ENCODE measurements at places on chromosomes 5 and 9.

DNA sequence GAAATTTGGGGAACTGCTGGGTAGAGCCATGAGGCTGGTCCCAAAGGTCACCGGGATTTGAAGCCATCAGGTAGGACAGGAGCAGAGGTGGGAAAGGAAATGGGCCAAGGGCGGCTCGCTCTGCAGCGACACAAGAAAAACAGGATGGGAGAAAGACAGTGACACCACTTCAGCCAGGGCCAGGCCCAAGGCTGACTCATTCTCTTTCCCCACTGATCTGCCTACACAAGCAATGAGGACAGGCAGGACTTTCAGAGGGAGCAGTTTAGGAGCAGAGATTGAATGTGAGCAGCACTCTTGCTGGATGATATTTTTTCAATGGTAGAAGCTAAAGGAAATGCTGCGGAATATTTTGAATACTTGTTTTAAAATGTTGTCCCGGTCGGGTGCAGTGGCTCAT lies 3.5 kb downstream of the RUFY1 start:
- no peak for DNase-seq

- DNase-seq, result peak; percentile 43
Observed at GRCh38 chr5:127892467-127893207, 189.4 kb downstream of the CCDC192 start.

DNA sequence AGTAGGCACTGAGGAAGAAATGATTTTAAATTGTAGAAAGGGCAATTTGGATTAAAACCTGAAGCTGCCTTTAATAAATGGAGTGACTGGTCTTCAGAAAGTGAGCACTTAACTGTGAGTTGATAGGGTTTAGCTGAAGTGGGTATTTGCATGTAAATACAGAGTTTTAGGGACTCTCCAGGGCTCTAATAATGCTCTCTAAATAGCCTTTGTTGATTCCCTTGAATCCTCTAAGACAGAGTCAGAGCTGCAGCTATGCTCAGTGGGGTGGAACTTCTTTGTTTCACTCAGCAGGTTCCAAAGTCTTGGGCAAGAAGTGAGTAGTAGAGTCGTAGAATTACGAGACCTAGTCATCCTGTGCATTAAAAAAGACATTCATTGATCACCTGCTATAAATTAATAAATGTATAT lies 21.4 kb downstream of the GLRA1 start:
- DNase-seq, result no peak

DNA sequence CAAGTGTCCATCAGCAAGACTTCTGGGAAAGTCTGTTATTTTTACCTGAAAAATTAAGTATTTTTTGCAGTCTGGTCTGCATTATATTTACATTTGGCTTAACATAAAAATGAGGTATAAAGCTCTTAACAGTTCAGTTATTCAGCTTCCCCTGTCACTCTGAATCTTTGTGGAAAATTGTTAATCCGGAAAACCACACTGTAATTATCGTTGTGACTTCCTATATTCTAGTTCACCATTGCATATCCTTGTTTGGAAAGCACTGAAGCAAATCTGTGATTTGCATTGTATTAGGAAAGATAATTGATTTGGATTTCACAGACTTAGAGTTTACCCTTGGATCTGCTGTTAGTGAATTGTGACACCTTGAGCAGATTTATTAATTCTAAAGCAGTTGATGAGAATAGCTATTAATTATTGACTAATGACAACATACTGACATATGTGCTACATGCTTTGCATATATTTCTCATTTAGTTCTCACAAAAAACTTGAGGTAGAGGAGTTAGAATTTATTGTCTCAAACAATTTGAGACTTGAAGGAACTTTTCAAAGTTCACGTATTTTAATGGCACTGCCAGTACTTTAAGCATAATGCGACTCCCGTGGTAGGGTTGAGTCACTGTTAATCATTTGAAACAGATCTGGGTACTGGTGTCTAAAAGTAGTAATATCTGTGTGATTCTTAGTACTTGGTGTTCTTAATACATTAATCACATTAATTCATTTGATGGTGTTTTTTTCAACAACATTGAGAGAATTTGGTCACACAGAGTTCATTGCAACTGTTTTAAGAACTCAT lies 71.8 kb upstream of the LRRC70 start:
- no peak for DNase-seq

GRCh38 chr9:116543731-116544400 lies 143.2 kb upstream of the TRIM32 start:
- DNase-seq, result no peak

DNA sequence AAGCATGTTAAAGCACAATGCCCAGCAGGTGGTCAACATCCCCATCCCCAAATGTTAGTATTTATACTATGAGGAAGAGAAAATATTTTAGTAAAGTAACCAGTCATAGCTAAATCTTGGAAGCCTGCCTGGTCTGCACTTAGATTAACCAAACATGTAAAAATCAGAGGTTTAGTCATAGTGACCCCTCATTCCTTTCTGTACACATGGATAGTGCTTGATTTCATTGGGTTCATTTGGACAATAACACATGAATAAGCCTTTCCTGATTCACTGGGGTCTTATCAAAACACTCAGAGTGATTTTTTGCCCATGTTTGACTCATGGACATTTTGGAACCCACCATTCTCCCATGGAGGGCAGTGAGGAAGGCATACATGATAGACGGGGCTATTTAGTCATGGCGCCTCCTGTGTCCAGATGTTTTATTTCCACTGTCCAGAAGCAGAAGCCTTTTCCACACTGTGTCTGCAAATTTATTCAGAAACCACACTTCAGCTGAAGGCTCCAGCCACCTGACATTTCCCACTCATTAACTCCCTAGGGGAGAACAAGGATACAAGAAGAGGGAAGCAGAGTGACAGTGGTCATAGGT lies 32.5 kb downstream of the OR1J1 start:
- DNase-seq, result no peak

GRCh38 chr9:15873573-15874177 lies 320.8 kb downstream of the CCDC171 start:
- peak; percentile 8 for DNase-seq

DNA sequence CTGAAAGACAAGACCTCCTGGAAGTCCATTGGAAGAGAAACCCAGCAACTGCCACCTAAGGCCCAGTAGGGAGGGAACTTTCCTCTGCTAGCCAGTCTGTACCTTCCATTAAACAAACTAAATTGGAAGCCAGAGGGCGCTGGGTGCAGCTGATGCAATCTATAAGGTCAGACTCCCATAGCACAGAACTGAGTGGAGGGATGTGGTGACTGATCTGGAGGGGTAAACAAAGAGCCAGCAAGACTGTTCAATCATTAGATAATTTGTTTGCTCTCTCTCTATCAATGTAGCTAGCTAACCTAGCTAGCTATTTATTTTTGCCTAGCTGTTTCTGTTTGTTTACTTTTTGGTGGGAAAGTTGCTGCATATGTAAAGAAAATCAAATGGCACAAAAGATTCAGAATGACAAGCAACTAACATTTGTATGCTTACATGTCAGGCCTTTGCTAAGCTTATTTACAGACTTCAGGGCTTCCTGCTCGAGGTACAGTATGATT lies 291.8 kb upstream of the DAB2 start:
- peak; percentile 34 for DNase-seq

DNA sequence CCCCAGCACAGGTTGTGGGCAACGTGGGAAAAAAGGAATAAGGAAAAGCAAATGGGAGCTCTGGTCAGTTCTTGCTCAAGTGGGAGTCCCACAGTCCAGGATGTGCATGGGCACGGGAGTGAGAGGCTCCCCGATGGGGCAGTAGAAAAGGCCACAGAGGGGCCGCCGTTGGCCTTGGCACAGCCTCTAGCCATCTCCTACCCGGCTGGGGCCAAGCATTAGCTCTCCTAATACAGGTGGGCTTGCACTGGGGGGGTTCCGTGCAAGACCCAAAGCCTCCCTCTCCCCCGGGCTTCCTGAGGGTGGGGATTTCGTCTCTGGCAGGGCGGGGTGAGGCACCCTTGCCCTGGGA lies 212.2 kb upstream of the MVB12B start:
- DNase-seq, result no peak

DNA sequence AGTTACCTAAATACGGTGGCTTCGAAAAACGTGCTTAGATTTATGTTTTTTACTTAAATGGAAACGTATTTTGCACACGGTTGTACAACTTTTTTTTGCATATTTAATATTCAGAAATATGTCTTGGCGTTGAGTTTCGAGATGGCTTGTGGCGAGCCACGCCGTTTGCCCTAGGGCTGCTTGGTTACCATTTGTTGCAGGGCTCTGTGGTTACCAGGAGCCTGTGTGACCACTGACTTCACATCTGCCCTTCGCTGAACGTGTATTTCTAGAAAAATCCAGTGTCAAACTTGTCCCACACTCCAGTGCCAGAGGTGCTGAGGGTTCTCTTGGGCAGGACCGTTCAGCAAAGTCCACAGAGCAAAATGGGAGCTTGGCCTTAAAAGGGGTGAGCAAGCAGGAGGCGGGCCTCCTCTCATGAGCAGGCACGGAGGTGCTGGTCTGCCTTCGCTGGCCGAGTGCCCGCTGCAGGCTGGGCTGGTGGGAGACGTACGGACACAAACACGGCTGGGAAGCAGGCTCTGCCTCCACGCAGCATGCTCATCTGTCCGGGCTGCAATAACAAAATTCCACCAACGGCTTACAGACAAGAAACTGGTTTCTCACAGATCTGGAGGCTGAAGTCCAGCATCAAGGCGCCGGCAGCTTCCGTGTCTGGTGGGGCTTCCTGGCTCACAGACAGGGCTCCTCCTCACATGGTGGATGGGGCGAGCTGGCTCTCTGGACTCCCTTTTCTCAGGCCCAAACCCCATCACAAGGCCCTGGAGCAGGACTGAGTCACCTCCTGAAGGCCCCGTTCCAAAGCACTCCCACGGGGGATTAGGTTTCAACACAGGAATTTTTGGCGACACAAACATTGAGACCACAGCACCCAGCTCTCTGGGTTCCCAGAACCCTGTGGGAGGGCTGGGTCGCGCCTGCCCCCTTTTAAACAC lies 5.4 kb downstream of the MRPL36 start:
- DNase-seq, result no peak

DNA sequence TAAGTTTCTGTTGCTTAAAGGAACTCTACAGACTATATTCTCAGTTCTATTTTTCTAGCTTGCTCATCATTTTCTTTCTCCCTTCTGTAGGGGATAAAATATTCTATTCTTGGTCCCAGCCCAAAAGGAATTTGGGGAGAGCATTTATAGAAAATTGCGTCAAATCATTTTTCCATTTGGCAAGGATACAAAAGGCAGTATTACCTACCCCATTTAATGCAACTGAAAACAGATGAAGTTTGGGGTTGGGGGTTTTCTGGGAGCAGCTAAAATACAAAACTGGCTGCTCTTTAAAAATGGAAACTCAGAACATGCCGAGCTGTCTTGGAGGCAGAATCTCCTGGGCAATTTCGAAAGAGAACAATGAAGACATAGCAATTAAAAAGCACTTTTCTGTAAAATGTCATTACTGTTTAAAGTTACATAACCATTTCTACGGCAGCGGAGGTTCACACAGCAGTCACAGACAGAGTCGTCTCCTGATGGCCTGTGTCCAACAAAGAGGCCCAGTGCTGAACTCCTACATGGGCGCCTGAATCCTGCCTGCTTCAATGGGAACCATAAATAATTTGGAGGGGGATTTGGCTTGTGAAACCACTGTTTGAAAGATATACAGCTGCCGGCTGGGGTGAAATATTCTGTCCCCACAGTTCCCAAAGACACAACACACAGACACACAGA lies 152.4 kb downstream of the BRINP1 start:
- DNase-seq, result no peak

DNA sequence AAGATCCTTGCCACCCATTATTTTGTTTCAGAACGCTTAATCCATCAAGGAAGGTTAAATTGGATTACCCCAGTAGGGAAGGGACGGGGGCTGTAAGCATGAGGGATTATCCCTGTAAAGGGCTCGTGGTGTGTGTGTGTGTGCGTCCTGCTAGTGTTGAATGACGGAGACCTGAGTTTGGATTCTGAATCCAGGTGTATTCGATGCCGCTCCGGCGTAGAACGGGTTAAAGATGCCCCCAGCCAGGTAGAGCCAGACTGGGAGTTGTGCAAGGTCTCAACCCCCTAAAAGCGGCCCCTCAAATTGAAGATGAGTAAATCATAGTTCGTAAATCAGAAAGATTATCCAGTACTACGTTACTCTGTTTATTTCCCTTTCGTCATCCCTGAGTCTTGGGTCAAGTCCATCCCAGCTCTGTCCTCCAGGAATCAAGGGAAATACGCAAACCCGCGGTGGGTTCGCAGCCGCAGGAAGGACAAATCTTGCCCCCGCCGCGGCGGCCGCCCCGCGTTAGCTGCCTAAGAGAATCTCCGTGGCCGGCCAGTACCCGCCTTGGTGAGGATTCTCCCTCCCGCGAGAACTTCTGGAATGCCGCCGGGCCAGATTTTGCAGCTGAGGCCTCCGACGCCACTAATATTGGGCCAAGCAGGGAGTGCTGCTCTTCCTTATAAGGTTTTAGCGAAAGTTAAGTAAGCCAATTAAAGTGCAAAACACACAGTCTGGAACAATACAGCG lies 586 bp upstream of the MTAP start:
- no peak for DNase-seq

DNA sequence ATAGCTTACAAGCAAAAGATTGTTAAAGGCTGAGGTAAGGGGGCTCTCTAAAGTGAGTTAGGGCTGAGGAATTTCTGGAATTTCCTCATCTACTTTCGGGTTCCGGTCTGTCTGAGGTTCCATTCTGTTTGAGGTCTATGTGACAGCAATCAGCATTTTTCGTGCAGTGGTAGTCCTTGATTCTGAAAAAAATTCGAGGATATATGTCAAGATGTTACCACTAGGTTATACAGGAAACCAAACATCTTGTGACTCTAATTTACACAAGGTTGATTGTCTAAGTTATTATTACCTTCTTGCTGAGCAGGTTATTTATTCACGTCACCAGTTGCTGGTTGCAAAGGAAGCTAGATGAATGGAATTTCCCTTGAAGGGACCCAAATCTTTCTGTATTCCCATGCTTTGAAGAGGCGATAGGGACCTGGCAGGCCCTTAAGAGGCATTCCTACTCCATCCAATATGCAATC lies 35.2 kb downstream of the RLN2 start:
- DNase-seq, result no peak

DNA sequence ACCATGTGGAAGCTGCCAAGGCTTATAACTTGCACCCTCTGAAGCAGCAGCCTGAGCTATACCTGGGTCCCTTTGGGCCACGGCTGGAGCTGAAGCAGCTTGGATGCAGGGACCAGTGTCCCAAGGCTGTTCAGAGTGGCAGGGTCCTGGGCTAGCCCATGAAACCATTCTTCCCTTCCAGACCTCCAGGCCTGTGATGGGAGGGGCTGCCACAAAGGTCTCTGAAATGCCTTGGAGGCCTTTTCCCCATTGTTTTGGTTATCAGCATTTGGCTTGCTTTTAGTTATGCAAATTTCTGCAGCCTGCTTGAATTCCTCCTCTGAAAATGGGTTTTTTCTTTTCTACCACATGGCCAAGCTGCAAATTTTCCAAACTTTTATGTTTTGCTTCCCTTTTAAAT lies 433.7 kb upstream of the ACO1 start:
- DNase-seq, result no peak

GRCh38 chr5:57316798-57317327 lies 143.0 kb downstream of the GPBP1 start:
- DNase-seq, result no peak

- no peak for DNase-seq
Observed at GRCh38 chr9:79028101-79028500, 543.7 kb upstream of the TLE4 start.
